ENCODE measurements at places on chromosomes 6 and 20.

- DNase-seq = no peak
Measured at GRCh38 chr6:150267686-150268561, 100.9 kb upstream of the IYD start.

DNA sequence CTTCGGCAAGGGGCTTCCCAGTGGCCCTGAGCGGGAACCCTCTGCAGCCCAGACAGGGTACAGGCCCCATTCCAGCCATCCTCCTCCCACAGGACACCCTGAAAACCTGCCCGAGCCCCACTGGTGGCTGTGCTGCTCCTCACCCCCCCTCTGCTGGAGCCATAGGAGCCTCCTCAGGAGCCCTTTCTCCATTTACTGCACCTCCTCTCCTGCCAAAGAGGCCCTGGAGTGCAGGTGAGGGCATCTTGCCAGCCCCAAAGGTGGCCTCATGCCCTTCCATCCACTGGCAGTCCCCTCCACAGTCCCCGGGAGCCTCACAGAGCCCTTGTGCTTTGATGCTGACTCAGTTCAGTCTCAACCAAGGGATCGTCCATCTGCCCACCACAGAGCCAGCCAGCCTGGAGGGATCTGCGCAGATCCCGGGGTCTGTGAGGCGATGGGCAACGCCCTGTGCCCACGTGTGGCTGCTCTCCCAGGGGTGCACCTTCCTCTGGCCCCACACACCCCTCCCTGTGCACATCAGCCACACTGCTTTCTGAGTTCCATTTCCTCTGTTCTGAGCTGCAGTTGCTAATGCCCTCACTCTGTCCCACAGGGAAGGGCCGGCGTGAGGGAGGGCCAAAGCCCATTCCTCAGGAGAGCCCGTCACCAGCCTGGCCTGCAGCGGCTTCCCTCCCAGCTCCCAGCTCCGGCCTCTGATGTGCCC lies 228.5 kb downstream of the DLL1 start:
- DNase-seq = no peak

DNA sequence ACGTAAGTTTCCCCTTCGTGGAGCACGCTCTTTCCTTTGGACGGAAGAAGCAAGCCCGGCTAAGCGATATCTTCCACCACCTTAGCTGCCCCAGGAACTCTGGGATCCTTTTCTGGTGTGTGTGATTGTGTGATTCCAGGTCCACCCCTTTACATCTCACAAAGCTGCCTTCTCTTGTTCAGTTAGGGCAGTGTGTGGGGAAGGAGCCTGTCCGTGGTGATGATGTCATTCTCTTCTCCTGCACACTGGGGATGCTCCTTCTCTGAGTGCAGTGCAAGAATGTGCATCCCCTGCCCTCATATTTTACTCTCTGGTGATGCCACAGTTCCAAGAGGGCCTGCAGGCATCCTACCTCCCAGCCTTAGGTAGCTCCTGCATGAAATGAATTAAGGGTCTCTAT lies 30.3 kb downstream of the BNIP5 start:
- DNase-seq = no peak

GRCh38 chr20:32249030-32249738 lies 28.3 kb upstream of the KIF3B start:
- no peak for DNase-seq

DNA sequence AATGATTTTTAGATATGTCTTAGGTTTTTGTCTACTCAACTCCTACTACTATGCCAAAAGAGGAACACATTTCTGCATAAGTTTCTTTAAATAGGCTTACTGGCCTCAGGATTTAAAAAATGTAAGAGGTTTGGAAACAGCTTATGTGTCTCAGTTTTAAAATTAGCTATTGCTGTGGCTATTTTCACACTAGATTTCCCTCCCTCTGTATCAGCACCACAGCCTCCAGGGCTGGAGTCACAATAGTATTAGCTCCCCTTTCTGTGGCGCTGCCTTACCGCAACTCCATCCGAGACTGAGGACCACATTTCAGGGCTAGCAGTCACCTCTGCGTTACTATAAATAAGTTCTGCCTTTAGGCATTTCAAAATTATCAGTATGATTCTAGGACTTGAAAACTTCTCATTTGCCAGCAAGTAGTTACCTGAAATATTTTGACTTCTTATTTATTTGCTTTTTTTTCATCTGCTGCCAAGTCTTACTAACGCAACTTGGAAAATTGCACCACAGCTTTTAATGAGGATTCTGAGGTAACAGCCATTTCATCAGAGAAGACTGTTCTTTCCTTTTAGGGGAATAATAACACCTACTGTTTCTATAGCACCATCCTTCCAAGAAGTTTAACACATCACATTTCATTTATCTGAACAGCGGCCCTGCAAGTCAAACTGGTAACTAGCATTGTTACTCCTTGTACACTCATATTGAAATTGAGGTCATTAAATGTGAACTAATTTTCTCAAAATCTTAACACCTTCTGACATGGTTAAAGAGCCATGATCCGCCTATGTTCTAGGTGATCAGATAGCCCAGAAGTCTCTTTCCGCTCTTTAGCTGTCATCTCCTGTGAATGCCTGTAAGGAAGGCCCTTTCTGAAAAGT lies 105.9 kb downstream of the GJA10 start:
- no peak for DNase-seq

DNA sequence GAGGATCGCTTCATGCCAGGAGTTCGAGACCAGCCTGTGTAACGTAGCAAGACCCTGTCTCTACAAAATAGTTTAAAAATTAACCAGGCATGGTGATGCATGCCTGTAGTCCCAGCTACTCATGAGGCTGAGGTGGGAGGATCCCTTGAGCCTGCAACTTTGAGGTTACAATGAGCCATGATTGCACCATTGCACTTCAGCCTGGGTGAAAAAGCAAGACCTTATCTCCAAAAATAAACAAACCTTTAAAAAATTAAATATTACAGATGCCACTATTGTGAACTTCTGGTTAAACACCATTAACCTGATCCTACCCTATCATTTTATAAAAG lies 116.8 kb downstream of the ARHGAP18 start:
- no peak for DNase-seq

DNA sequence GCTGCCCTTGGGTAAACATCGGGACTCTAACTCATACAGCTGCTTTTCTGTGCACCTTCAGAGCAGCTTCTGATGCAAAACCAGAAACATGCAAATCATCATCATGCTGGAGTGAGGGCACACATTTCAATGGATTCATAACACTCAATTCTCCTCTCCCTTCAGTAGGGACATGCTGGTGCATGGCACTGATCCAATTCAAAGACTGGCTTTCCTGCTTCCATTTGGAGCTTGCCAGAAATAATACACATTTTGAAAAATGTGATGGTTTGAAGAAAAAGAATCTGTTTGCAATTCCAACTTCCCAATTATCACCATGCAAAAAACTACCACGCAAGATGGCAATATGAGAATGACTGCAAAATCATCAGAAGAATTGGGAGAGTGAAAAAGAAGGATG lies 65.2 kb upstream of the PDE10A start:
- no peak for DNase-seq

GRCh38 chr20:63456429-63457284 lies 15.8 kb downstream of the KCNQ2 start:
- DNase-seq = no peak

DNA sequence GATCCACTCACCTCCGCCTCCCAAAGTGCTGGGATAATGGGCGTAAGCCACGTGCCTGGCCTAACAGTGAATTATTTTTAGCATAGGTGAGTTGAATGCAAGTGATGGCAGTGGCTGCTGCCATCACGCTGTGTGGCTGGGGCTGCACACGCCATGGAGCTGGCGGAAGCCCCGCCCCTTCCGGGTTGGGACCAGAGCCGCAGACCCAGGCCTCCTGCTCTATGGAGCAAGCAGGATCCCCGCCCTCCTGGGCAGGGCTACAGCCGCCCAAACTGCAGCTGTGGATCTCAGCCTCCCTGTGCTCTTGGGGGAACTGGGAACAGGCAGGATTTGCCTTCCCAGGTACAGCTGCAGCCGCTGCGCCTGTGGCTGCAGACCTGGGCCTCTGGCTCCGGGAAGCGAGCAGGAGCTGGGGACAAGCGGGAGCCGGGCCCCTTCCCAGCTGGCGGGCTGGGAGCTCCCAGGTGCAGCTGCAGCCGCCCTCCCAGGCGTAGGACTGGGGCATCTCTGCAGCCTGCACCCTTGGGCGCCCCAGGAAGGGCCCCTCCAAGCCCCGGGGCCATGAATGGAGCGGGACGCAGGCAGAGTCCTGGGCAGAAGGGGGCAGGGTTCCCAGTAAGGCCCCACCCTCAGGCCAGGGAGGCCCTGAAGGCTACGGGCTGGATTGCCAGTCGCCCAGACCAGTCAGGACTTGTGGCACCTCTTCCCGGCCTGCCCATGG lies 30.9 kb upstream of the SLA2 start:
- DNase-seq = no peak

- DNase-seq = no peak
Measured at GRCh38 chr20:42276718-42277602, 658.8 kb upstream of the CHD6 start.

DNA sequence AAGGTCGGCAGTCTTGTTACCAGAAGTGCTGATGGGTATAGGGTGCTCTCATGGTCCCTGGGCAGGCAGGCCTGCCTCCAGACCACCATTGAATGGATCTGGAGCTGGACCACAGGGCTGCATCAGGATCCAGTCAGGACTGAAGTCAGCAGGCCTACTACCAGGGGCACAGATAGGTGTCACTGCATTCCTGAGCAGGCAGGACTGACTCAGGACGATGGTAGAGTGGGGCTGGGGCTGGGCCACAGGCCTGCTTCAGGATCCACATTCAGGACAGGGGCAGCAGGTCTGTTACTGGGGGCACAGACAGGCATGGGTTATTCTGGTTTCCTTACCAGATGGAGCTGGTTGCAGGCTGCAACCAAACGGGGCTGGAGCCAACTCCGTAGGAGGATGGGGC lies 51.4 kb upstream of the MAP3K4 start:
- no peak for DNase-seq

- no peak for DNase-seq
Measured at GRCh38 chr20:44692932-44693480, 22.2 kb upstream of the CCN5 start.

DNA sequence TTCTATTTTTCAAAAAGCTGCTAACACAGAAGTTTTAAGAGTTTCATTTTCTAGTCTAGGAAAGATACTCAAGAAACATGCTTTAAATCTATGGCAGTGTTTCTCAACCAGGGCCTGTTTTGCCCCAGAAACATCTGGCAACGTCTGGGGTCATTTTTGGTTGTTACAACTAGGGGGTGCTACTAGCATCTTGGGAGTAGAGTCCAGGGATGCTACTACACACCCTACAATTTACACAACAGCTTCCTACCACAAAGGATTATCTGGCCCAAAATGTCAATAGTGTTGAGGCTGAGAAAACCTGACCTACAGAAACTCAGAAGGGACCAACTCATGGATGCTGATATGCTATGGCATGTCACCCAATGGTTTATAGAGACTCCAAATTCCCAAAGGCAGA lies 24.4 kb downstream of the SERAC1 start:
- no peak for DNase-seq

GRCh38 chr20:23043376-23043775 lies 6.1 kb downstream of the THBD start:
- DNase-seq = no peak

Measured in nucleus accumbens (tissue), 56 donors.